ENCODE measurements at places on chromosomes 6 and 20. TPM values are rescaled to one million over a fixed set of nuclear protein-coding genes. Genes with fewer than 3 reads are reported as not detected.

The SLC22A3 gene
- total RNA-seq: not detected

The SAYSD1 gene
- 12.2 TPM for total RNA-seq

The TNFRSF6B gene
- total RNA-seq: 1.8 TPM

The CD83 gene
- 3.7 TPM for total RNA-seq

The RAB32 gene
- 90.7 TPM for total RNA-seq

All from dermis lymphatic vessel endothelial cell (primary cell).